ENCODE measurements at places on chromosomes 2 and 18.

- DNase-seq: peak; percentile 40
Measured at GRCh38 chr2:30361751-30362394, 85.2 kb upstream of the LCLAT1 start.

- DNase-seq: no peak
Measured at GRCh38 chr2:192773044-192773443, 578.3 kb upstream of the TMEFF2 start.

DNA sequence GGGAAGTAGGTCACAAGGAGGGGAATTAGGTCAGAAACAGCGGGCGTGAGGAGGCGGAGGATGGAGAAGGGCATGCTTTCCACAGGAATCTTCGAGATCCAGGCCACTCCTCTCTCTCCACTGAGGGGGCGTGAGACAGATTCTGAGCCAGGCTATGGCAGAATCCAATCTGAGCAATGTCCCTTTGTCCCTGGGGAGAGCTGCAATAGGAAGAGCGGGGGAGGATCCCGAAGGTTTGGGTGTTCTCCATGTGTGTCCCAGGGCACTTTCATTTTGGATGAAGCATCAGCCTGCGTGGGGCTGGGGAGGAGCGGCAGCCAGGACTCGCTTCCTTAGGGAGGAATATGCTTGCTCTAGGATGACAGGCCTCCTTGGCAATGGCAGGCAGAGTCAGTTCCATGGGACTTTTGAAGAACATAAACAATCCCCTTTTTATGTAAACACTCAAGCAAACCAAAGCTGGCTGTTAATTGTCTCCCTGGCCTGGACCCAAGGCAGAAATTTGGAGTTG lies 84.0 kb downstream of the LIPG start:
- peak; percentile 20 for DNase-seq

GRCh38 chr18:31741097-31741735 lies 19.5 kb downstream of the SLC25A52 start:
- DNase-seq: peak; percentile 23

GRCh38 chr2:175017618-175018414 lies 12.6 kb upstream of the CHN1 start:
- no peak for DNase-seq

DNA sequence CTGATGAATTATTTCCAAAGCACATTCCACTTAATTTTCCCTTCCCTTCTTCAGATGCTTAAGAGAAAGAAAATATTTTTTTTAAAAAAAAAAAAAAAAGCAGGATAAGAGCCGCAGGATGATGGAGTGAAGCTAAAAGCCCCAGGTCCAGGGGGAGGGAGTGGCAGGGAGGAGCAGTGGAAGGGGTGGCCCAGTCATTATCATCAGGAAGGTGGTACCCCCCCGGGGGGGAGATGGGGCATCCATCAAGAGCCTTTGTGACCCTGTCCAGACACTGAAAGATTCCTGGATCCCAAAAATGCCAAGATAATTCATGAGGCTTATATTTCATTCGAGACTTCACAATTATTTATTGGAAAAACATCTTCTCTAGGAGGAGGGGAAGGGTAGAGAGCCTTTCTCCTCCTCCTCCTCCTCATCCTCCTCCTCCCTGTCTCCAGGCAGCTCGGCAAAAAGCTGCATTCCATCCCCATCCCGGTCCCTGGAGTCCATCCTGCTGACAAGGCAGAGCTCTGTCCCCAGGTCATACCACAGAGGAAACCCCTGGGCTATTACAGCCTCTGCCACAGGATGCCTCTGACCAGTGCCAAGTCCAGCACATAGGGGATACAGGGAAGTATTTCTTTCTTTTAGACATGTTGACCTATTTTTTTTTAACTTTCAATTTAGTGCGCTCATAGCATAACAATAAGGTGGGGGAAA lies 125.3 kb downstream of the TWIST2 start:
- peak; percentile 46 for DNase-seq

DNA sequence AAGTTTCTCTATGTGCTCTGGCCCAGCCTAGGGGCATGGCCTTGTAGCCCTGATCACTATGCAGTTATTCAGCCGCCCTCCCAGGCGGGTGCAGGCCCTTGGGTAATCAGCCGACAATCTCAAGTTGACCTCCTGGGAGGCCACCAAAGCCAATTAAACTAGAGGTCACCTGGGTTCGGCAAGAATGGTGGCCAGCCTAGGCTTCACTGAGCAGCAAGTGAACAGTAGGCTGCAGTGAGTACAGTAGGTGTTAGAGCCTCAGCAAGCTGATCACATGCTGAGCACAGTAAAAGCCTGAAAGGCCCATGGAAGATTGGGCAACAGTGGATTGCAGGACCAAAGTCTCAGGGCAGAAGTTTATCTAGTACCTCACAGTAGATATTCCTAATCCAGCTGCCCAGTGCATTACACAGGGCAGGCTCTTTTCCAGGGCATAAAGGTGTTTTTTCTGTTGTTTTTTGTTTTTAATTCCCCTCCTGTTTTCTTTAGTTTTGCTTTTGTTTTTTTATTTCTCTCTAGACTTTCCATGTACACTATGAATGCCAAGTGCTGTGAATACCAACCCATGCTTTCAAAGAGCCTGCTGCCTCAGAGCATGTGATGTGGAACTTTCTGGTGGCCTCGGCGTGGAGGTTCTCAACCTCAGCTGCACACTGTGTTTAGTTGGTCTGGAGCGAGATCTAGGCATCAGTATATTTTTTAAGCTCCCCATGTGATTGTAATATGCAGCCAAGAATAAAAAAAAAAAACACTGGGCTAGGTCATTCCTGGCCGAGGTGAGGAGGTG lies 55.9 kb upstream of the ATL2 start:
- DNase-seq: no peak

DNA sequence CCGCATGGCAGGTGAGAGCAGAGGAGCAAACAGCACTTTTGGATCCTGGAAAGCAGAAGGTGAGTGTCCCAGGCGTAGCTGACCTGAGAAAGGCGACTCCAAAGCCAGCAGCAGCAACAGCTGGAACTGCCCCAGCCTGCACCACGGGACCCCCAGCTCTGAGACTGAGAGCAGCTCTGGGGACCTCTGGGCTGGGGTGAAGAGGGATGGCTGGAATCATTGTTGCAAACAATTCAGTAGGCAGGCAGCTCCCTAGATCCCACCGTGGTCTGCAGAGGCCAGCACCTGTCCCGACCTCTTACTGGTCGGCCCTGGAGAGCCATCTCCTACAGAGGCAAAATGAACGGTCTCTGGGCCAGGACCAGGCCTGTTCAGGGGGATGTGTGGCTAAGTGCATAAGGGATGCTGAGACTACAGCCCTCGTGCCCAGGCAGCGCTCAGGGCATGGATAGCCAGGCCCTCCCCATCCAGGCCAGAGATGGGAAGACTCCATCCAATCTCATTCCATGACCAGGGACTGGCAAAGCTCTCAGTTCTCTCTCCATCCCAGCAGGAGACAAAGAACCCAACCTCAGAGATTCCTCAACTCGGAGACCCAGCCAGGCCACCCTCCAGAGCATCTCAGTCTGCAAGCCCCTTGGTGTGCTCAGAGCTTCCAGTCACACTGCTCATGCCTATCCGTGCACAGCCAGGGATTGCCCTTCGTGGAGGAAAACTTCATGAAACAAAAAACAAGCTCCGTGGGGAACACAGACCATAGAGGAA lies 38.2 kb upstream of the ALPP start:
- no peak for DNase-seq

GRCh38 chr2:25587361-25587760 lies 86.0 kb downstream of the DTNB start:
- DNase-seq: peak; percentile 60

GRCh38 chr18:1308686-1309085 lies 404.0 kb downstream of the ADCYAP1 start:
- no peak for DNase-seq

- DNase-seq: no peak
Measured at GRCh38 chr18:69215161-69215560, 185.5 kb upstream of the DOK6 start.

- peak; percentile 92 for DNase-seq
Measured at GRCh38 chr2:25250331-25251070, 82.1 kb upstream of the POMC start.

GRCh38 chr2:237060534-237061312 lies 25.0 kb upstream of the COPS8 start:
- peak; percentile 73 for DNase-seq

DNA sequence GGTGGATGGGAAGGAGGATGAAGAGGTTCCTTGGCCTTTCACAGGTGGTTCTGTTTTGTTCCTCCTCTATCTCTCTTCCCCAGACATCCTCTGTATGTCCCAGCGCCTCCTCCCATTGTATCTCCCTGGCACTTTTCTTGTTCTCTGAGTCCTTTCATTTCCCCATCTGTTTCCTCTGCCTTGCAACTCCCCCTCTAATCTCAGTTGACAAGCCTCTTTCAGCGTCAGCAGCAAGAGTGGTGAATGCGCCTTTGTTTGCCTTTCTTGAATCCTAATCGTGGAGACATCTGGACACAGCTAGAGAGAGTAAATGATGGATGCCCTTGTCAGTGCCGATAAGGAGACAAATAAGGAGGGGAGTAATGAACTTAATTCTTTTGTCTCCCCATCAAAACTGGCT lies 167.0 kb downstream of the NDUFA10 start:
- DNase-seq: no peak

- no peak for DNase-seq
Measured at GRCh38 chr2:69680001-69680675, 36.6 kb upstream of the AAK1 start.

DNA sequence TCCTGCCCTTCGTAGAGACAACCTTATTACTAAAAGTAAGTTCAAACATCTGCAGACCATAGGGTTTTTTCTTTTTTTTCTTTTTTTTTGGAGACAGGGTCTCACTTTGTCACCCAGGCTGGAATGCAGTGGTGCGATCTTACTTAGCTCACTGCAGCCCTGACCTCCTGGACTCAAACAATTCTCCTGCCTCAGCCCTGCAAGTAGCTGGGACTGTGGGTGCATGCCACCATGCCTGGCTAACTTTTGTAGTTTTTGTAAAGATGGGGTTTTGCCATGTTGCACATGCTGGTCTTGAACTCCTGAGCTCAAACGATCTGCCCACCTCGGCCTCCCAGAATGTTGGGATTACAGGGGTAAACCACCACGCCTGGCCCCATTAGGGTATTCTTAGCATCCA lies 32.4 kb downstream of the HADHA start:
- DNase-seq: no peak

DNA sequence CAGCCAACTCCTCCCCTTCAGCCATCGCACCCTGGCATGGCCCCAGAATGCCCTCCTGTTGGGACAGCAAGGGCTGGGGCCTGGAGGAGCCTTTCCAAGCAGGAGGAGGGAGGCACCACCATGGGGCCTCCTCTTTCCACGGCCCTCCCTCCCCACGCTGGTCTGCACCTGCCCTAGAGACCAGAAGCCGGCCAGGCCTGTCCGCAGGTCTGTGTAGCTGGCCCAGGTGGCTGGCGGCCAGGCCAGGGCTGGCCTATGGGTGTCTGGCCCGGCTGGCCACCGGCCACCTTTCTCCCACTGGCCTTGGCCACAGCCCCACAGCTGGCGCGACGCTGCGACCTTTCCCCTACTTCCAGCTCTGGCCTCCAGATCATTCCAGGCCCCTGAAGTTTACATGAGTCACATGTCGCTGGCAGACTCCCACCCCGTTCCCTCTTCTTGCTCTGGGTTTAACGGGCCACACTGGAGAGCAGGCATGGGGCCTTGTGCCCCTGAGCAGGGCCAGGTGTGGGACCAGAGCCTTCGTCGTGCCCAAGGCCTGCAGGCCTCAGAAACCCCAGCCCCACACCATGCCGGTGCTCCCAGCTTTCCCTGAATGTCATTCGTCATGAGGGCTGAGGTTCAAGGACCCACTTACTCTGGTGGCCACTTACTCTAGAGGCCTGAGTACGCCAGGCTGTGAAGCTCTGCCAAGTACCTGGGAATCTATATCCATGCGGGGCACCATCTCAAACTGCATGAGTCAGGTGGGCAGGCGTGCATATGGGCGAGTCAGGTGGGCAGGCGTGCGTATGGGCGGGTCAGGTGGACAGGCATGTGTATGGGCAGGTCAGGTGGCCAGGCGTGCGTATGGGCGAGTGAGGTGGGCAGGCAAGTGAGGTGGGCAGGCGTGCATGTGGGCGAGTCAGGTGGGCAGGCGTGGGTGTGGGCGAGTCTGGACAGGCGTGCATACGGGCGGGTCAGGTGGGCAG lies 33.3 kb upstream of the KLF11 start:
- peak; percentile 13 for DNase-seq

GRCh38 chr2:180747728-180748127 lies 232.7 kb upstream of the UBE2E3 start:
- no peak for DNase-seq

- no peak for DNase-seq
Measured at GRCh38 chr2:8259106-8259840, 422.6 kb upstream of the ID2 start.

- no peak for DNase-seq
Measured at GRCh38 chr2:47617523-47618271, 165.2 kb upstream of the MSH6 start.

DNA sequence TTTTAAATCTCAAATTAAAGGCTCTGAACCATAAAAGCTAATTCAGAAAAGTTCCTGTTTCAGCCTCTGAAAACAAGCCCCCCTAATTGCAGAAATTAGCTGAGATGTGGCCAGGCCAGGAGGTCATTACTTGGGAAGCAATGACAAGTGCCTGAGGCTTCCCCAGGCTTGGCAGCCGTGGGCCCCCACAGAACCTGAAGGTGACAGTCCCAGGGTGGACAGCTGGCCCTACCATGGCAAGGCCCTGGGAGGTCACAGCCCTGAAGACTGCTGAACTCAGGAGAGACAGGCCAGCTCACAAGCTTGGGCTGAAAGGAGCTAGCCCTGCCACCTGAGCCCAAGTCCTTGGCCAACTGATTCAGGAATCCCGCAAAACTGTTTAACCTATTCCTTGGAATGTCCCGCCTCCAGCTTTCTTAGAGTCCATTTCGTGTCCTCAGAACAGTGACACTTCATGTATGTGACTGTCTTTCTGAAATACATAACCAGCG lies 54.3 kb upstream of the PKDCC start:
- no peak for DNase-seq

DNA sequence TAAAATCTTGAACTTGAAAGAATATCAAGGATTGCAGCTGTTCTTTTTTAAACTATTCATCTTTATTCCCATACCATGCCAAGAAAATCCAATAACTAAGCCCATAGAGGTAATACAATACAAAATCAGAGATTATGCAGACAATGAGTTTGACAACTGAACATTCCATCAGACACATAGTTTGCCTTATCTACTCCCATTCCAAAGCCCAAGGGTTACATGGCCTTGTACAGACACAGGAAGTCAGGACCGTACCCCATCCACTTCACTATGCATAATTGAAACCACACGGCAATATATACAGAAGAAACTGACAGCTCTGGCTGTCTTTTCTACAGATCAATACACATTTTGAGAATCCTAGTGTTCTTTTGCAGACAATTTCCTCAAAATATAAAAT lies 181.3 kb downstream of the TMX3 start:
- peak; percentile 25 for DNase-seq
